Left cardiac atrium (tissue), 4 donors: ENCODE measurements at places on chromosomes 6 and 20.

GRCh38 chr6:104940893-104941728 is 15.8 kb upstream of the LIN28B start:
- no peak for DNase-seq

GRCh38 chr20:22914291-22914690 is 120.8 kb upstream of the SSTR4 start:
- DNase-seq: no peak

- peak; percentile 60 for DNase-seq
These were observed 10.7 kb downstream of the ZNF165 start for GRCh38 chr6:28090917-28091586.

DNA sequence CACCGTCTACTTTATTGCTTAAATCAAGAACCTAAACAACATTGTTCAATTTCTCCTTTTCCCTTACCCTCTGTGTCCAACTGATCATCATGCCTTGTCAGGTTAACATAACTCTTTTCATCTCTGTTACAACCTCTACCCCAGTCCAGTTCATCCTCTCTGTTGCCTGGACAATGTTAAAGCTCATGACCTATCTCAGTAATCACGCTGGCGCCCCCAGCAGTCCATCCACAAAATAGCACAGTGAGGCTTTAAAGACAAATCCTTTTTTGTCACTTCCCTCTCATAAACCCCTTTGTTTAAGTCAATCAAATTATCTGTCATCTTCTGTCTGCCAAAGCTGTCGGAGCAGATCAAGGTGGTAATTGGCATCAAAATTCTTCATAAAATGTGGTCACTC is 140.1 kb downstream of the QKI start:
- peak; percentile 35 for DNase-seq

GRCh38 chr6:87897013-87897412 is 150.6 kb upstream of the SPACA1 start:
- no peak for DNase-seq

- DNase-seq: no peak
These were observed 22.4 kb downstream of the MRS2 start for GRCh38 chr6:24425091-24425490.

- DNase-seq: no peak
These were observed 16.2 kb downstream of the FOXA2 start for GRCh38 chr20:22567944-22568871.

- DNase-seq: no peak
These were observed 52.2 kb downstream of the KDM1B start for GRCh38 chr6:18207438-18207837.
